ENCODE measurements at places on chromosomes 13 and 19. TPM values are rescaled to one million over a fixed set of nuclear protein-coding genes. Genes with fewer than 3 reads are reported as not detected.

SHANK1 gene
- 2.0 TPM for total RNA-seq

CYP2F1 gene
- total RNA-seq: not detected

ZNF208 gene
- not detected for total RNA-seq

CLN5 gene
- 30.2 TPM for total RNA-seq

POLR1G gene
- 6.3 TPM for total RNA-seq

ZNF813 gene
- 4.0 TPM for total RNA-seq

R3HDM4 gene
- 75.7 TPM for total RNA-seq
